ENCODE measurements at places on chromosomes 12 and 14.

DNA sequence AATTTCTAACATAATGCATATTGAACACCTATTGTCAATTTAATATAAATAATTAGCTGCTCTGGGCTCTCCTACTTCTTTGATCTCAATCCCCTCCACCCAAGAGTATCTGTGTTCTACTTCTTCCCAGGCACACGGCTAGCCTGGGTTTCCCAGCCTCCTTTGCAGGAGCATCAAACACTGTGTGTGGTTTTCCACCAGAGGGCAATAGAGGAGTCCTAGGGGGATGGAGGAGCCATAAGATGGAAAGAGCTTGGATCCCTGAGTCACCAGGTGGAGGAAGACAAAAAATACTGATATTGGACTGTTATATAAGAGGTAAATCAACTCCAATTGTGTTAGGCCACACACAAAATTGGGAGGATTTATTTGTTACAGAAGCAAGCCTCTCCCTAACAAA lies 333.7 kb downstream of the GLT1D1 start:
- DNase-seq = no peak

DNA sequence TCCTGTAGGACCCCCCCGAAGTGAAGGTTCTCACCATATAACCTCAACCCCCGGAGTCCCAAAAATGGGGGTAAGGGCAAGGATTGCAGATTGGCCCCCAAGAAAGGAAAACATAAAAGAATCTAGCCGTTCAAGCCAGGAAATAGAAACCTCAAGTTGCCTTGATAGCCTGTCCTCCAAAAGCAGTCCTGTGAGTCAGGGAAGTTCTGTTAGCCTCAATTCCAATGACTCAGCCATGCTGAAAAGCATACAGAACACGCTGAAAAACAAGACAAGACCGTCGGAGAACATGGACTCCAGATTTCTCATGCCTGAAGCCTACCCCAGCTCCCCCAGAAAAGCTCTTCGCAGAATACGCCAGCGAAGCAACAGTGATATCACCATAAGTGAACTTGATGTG lies 344.2 kb upstream of the RGS6 start:
- DNase-seq = peak; percentile 84

DNA sequence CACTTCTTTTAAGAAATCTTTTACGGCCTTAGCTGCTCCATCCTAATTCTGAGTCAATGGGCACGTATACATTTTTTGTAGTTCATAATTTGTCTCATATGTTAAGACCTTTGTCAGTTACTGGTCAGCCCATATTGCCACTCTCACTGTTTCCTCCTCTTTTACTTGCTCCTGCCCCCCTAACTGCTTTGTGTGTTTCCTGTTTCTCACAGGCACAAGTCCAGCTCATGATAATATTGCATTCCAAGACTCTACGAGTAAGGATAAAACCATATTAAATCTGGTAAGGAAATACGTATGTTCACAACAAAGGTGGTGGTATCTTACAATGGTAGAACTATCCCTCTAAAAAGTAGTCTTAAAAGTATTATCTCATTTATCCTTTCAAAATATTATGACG lies 111.7 kb downstream of the DNAI7 start:
- no peak for DNase-seq

- DNase-seq = no peak
Observed at GRCh38 chr14:73492043-73492552, 1.4 kb downstream of the RIOX1 start.

DNA sequence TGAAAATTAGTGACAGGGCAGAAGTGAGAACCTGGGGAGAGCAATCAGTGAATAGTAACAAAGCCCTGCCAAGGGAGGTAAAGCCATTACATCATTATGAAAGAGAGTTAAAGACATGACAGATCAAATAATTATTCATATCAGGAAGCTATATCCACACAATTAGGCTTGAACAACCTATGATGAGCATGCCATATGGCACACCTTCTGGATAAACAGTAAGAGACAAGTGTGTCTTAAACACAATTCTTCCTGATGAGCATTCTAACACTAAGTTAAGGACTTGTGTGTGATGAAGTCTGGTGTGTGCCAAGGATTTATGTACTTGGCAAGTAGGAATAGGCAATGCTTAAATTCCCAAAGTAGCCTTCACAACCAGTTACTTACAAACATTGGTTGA lies 76.1 kb downstream of the GALNT4 start:
- DNase-seq = no peak

DNA sequence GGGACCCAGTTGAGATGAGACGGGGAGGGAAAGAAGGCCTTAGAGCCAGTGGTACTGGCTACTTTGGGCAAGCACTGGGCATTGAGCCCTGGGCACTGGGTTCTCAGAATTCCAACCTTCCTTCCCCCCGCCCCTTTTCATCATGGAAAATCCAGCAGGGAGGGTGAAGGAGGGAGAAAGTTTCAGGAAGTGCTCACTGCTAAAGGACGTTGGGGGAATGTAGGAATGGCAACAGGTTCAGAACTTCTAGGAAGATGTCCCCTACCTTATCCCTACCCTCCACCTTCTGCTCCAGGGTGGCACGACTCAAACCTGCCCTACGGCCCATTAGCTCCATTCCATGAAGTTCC lies 4.2 kb upstream of the TNS2 start:
- DNase-seq = no peak

GRCh38 chr14:22979748-22980392 lies 2.5 kb downstream of the AJUBA start:
- no peak for DNase-seq

DNA sequence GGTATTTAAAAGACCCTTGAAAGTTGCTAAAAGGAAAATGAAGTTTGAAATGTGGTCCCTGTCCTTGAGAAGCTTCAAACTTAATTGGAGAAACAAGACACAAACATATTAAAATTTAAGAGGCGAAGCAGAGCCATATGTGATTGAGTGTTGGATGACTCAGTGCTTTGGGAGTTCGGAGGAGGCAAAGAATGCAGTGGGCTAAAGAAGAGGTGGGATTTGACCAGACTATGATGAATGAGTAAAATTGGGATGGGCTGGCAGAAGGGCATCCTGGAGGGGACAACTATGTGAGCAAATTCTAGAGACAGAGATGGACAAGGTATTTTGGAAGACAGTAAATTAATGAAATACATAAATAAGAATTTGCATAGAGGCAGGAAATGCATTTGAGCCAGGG lies 358.6 kb downstream of the EGLN3 start:
- DNase-seq = no peak

DNA sequence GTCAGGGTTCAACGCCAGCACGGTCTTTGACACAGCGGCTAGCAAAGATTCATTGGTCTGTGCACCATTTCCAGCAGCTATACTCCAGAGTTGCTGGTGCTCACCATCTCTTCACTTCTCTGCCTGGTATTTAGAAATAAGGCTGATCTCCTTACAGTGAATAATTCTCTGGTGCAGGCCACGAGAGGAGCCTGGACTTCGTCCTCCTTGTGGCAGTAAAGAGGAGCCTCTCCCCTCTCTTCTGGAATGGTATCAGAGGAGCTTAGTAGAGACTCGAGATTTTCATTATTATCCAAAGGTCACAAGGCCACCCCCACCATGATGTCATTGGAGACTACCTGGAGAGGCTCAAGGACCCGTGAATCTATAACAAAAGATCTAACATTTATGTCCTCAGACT lies 30.8 kb upstream of the BCL2L14 start:
- DNase-seq = no peak

DNA sequence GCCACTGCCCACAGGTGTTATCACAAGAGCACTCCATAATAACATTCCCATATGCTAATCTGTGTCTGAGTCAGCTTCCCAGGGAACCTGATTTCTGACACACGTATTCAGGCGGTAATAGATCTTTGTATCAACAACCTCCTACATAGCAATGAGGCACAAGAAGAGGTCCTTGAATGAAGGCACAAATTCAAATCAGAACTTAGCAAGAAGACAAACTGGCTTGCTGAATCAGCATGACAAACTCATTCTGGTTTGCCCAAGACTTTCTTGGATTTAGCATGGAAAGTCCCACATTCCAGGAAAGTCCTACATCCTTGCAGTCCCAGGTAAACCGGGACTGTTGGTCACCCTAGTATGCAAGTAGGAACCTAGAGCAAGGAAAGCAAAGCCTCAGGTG lies 33.9 kb upstream of the RNU6-7 start:
- no peak for DNase-seq

GRCh38 chr12:125228519-125229260 lies 163.5 kb downstream of the AACS start:
- DNase-seq = no peak

GRCh38 chr12:48852734-48853688 lies 1.0 kb upstream of the DDX23 start:
- DNase-seq = peak; percentile 67

- DNase-seq = peak; percentile 18
Observed at GRCh38 chr14:37874429-37875109, 279.1 kb downstream of the TTC6 start.

GRCh38 chr14:34711169-34711568 lies 3.2 kb downstream of the CFL2 start:
- peak; percentile 86 for DNase-seq

GRCh38 chr12:27428466-27428865 lies 18.1 kb upstream of the SMCO2 start:
- no peak for DNase-seq

DNA sequence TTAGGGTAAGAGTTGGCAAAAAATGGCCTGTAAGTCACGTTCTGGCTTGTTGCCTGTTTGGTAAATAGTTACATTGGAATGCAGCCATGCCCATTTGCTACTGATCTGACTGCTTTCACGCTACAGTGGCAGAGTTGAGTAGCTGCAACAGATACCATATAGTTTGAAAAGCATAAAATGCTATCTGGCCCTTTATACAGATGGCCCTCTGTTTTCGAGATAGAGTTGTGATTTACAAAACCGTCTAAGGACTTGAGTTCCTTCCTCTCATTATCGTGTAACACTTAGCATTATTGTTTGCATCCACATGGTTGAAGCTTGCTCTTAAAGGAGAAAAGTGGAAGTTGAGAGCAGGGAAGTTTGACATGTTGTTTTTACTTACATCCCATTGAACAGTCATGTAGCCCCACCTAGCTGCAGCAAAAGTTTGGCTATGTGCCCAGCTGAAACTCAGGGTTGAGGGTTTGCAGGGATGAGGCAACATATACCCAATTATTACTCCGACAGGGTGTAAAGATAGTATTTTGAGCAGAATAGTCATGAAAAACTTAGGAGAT lies 11.3 kb upstream of the SCFD1 start:
- DNase-seq = no peak

GRCh38 chr12:47745485-47746041 lies 13.1 kb downstream of the RAPGEF3 start:
- DNase-seq = no peak

- DNase-seq = peak; percentile 48
Observed at GRCh38 chr12:70733385-70733784, 96.2 kb upstream of the PTPRB start.

- DNase-seq = peak; percentile 35
Observed at GRCh38 chr14:37623426-37623951, 28.1 kb downstream of the TTC6 start.

DNA sequence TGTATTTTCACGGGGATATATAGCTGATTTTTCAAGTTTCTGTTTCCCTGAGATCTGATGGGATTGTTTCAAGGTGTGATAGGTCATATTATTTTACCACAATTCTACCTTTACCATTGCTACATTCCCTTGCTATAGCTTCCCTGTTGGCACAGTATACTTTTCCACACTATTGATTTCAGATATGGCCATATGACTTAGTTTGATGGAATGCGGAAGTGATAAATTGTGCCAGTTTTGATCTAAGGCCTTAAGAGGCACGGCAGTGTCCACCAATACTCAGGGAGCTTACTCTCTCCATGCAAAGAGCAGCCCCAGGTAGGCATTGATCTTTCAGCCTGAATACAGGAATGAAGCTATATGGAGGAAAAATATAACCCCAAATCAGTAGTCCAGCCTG lies 315.7 kb downstream of the SLC16A7 start:
- no peak for DNase-seq

DNA sequence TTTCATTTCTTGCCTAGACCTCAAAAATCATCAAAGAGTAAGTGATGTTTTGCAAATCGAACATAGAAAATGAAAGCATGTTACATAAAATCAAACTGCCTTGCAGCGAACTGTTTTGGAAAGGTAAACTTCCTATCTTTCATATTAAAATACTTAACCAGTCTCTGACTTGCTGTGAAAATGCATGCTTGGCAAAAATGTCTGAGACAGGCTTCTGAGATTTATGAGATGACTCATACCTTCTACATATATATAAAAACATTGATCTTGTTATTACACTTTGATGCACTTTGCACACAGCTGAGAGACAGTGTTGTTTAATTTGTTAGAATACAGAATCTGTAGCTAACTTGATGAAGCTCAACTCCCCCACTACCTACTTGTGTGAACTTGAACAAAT lies 179.1 kb downstream of the KITLG start:
- DNase-seq = no peak

DNA sequence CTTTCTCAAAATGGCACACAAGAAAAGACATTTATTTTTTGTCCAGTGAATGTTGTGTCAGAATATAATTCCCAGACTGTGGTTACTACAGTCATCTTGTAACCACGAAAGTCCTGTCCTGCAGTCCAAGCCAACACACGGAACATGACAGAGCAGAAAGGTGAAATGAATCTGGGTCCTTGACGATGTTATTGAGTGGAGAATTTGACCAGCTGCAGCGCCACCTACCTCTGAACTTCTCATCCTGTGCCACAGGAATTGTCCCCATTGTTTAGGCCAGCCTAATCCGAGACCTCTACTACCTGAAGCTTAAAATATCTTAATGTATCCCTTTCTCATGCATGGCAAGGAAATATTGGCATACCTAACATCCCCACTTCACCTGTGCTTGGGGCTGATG lies 64.1 kb upstream of the OTX2 start:
- no peak for DNase-seq

DNA sequence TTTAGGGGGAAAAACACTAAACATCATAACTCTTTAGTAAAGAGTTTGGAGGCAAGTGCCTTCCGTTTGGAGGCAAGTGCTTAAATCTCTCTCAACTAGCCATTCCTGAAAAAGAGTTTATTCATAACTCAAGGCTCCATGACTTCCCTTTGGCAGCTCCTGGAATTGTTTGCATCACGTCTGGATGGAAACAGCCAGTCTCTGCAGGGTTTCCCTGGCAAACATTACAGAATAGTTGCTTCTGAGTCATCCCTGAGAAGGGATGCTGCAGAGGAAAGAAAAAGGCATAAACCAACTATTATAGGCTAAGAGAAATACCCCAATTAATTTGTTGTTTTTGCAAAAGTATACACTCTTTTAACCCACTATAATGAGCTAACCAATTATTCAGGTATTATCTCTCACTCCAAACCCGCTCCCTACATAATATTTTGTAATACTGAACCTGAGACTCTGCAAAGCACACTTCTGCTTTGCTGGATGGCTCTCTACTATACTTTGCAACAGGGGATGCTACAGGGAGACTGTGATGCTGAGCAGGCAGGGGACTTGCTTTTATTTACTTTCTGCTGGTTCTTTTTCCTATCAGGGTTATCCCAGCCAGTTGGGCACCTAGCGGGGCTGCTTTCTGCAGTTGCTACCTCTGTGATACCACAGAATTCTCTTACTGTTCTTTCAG lies 497.7 kb downstream of the FUT8 start:
- peak; percentile 10 for DNase-seq

GRCh38 chr14:94936401-94936892 lies 166.5 kb upstream of the GSC start:
- DNase-seq = no peak

- no peak for DNase-seq
Observed at GRCh38 chr12:5267603-5268423, 164.1 kb upstream of the NTF3 start.

Data from non-pigmented ciliary epithelial cell (primary cell).